ENCODE measurements at places on chromosomes 5 and 9.

- no peak for DNase-seq
Measured at GRCh38 chr9:121636341-121636865, 15.0 kb upstream of the DAB2IP start.

GRCh38 chr5:148091991-148092964 lies 28.5 kb downstream of the SPINK5 start:
- no peak for DNase-seq

DNA sequence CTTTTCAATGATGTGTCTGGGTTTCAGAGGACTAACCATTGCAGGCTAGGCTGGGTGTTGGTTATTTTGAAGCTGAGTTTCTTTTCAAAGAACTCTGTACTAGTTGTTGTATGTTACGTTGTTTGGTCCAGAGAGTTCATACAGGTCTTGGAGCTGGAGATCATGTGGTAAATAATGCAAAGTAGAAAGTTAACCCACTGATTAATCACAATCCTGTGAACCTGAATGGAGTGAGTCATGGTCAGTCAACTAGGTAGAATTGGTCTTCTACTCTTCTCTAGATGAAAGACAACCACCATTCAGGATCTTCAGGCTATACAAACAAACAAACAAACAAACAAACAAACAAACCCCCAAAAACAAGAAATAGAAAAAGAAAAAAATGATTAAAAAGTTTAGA lies 388.9 kb upstream of the ACTBL2 start:
- DNase-seq = no peak

GRCh38 chr9:130756037-130756436 lies 62.5 kb downstream of the EXOSC2 start:
- no peak for DNase-seq

- DNase-seq = no peak
Measured at GRCh38 chr5:87136096-87136495, 131.6 kb upstream of the RASA1 start.

- DNase-seq = no peak
Measured at GRCh38 chr9:133352635-133353340, 3.5 kb downstream of the SURF1 start.

DNA sequence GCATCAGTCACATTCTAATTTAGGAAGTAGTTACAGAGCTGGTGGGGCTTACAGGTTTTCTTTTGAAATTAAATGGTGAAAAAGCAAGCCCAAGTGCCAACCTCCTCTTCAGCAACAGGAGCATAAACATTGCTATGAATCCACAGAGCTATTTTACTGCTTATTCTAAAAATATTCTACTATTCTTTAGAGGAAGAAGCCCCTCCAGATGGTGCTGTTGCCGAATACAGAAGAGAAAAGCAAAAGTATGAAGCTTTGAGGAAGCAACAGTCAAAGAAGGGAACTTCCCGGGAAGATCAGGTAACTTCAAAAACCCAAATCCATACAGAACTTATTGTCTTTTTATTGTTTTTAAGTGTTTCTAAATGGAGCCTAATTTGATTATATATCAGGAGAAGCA lies 202.8 kb downstream of the CWC27 start:
- DNase-seq = no peak

DNA sequence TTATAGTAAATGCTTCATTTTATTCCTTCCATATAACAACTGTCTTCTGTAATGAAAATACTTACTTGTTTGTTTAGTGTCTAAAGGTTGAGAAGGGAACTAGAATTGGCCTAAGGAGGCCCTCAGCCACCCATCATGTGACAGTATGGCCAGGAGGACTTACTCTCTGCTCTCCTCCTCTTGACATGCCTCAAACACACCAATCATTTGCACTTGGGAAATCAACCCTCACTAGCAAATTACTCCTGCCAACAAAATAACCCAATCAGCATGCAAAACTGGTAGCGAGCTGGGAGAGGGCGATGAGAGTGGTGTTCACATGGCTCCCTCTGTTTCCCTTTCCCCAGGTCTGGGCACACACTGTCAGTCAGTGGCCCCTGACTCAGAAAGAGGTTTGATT lies 58.6 kb upstream of the MEF2C start:
- no peak for DNase-seq

GRCh38 chr9:116267021-116267420 lies 113.4 kb downstream of the PAPPA start:
- DNase-seq = no peak

DNA sequence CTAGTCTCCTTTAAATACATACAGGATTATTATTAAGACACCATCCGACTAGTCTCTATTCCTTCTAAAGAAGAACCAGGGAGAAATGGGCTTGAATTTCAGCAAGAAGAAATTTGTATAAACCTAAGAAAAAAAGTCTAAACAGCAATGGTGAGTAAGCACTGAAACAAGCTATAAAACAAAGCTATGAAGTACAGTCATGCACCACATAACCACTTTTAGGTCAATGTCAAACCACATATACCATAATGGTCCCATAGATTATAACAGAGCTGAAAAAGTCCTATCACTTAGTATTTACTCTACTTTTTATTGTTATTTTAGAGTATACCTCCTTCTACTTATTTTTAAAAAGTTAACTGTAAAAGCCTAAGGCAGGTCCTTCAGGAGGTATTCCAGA lies 102.0 kb upstream of the NFIB start:
- no peak for DNase-seq

GRCh38 chr5:125510651-125511050 lies 764.2 kb upstream of the ZNF608 start:
- no peak for DNase-seq

DNA sequence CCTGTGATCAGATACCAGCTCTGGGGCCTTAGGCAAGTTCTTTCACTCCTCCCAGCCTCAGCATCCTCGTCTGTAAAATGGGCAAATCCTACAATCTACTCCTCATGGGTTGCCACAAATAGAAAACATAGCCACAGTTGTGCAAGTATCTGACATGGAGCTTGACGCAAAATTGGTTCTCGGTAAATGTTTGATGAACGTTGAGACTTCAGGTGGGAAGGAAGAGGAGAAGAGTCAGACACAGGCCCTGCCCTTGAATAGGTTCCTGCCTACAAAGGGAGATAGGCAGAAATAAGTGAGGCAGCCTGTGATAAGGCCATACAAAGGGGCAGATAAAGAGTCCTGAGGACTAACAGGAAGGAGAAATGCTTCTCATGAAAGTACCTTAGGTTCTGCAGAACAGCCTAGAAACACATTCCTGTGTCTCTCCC lies 26.1 kb upstream of the CPEB4 start:
- no peak for DNase-seq

DNA sequence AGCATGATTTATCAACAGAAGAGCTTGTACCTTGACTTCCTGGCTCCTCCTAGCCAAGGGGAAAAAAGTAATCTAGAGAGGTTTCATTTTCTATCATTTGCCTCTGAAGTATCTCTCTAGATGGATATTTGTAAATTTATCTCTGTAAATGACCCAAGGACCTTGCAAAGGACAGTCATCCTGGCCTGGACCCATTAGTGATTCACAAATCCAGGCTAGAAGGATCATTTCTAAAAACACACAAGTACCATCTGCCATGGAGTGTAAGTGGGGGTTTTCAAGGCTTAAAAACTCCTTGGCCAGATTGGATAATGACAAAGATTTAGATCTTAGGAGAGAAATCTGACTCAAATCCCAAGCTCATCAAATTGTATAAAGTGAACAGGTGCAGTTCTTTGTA lies 8.1 kb downstream of the TTC23L start:
- DNase-seq = no peak

DNA sequence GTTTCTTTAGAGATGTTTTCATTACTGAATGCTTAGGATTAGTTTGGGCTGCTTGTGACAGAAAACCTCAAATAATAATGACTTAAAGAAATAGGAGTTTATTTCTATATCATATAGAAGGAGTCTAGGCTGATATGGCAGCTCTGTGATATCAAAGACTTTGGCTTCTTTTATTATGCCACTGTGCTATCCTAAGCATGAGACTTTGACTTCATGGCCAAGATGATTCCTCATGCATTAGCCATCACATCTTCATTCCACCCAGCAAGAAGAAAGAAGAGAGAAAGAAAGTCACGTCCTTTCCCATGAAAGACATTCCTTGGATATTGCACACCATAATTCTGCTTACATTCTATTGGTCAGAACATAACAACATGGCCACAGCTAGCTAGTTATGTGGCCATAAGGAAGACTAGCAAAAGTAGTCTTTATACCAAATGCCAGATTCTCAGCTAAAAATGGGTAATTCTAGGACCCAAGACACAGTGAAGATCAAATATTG lies 76.2 kb downstream of the DAPK1 start:
- no peak for DNase-seq

DNA sequence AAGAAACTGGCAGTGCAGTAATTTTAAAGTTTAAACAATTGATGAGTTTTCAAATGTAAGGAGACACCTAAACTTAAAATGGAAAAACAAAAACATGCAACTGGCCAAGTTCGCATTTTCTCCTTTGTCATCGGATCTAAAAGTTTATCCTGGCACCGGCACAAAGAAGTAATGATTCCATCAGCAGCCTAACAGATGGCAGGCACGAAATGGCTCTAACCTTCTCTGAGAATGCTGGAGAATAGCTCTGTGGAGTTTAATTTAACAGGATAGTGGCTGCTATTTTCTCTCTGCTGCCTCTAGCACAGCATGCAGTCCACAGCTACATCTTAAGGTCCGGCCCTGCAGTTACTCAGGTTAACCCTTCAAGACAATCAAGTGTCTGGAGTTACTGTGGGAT lies 82.2 kb downstream of the PRELID2 start:
- no peak for DNase-seq

GRCh38 chr9:81620002-81620390 lies 69.4 kb downstream of the TLE1 start:
- peak; percentile 34 for DNase-seq

DNA sequence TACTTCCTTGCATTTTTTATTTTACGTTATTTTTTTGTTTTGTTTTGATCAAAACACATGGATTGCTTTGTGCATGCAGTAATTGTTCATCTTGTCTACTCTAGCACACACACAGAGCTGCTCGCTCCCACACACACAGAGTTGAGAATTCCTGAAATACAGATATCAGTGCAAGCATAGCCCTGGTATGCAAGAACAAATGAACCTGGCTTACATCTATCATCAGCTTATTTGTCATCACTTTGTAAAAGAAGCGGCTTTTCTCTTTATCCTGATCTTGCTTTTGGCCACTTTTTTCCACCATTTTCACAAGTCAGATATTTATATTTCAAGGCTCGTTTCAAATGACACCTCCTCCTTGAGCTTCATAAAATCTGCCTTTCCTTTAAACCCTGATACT lies 1435.7 kb downstream of the MAT2B start:
- DNase-seq = no peak

DNA sequence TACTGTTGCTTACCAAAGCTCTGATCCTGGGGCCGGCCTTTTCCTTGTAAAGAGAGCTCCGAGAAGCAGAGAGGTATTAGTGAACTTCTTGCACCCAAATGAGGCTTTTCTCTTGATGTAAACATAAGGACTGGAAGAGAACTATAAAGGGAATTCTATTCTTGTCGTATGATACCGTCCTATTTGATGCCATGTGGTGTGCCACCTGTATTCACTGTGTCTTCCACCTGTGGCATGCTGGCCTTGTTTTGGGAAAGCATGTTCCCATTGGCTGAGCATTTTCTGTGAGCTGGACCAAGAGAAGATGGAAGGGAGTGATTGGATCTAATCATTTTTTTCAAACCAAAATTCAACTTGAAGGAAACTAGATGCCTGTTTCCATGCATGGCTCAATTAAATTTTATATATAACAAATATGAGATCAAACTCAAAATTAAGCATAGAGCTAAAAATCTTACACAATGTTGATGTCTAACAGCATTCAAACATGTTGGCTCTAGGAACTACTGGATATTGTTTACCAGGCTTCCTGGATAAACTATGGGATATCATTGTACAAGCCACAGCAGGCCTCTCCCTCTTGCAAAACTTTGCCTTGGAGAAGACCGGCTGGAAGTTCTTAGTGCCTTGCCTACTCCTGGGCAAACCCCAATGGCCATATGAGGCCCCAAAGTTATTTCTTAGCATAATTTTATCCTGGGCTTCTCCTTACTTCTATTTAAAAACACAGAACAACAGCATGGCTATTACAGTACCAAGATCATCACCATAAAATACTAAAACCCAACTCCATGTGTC lies 115.3 kb downstream of the TSSK1B start:
- DNase-seq = no peak

- DNase-seq = no peak
Measured at GRCh38 chr5:63555874-63556273, 406.4 kb downstream of the HTR1A start.

- DNase-seq = peak; percentile 74
Measured at GRCh38 chr5:177309351-177310191, 2.1 kb downstream of the MXD3 start.

GRCh38 chr9:98472216-98472615 lies 216.8 kb upstream of the TBC1D2 start:
- DNase-seq = no peak

DNA sequence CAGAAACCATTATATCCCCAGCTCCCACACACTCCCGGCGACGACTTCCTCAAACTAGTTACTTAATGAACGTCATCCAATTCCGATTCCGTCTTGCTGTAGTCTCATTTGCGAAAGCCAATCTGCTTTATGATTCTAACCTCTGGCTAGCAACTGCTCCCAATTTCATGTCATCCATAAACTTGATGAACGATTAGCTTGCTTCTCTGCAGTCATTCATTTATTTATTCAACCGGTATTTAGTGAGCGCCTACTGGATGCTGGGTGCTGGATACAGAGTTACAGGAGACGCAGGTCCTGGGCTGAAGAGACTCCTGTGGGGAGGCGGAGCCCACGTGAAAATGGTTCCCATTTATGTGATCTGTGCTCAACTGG lies 46.2 kb downstream of the TSPAN17 start:
- DNase-seq = no peak

- no peak for DNase-seq
Measured at GRCh38 chr5:79731775-79732174, 42.1 kb downstream of the CMYA5 start.

- no peak for DNase-seq
Measured at GRCh38 chr5:151408591-151409230, 38.7 kb upstream of the SLC36A1 start.

DNA sequence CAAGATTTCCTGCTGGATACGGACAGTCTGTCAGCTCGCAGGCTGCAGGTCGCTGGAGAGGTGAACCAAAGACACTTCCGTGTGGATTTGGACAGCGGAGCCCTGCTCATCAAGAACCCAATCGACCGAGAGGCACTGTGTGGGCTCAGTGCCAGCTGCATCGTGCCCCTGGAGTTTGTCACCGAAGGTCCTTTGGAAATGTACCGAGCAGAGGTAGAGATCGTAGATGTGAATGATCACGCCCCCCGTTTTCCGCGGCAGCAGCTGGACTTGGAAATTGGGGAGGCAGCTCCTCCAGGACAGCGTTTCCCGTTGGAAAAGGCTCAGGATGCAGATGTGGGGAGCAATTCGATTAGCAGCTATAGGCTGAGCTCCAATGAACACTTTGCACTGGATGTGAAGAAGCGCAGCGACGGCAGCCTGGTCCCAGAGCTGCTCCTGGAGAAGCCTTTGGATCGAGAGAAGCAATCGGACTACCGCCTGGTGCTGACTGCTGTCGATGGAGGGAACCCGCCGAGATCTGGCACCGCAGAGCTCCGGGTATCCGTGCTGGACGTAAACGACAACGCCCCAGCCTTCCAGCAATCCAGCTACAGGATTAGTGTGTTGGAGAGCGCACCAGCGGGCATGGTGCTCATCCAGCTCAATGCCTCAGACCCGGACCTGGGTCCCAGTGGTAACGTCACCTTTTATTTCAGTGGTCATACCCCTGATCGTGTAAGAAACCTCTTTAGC lies 658 bp downstream of the PCDHGC4 start:
- DNase-seq = no peak
